ENCODE measurements at places on chromosomes 12 and 14. TPM values are rescaled to one million over a fixed set of nuclear protein-coding genes. Genes with fewer than 3 reads are reported as not detected.

DNA sequence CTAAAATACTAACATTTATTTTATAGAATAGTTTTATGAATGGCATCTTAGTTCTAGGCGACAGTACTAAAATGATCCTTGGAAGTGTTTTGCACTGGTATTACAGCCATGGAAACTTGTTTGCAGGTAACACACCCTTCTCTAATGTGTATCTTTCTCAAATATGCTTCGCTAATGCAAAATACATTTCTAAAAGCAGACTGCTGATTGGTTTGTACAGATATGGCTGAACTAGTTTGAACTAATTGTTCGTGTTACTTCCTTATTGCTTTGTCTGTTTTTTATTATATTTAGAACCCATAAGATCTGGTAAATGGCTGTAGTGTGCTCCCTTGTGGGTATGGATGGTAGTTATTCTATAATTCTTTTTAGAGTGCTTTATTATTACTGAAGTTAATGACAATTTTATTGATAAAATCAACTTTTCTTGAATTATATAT, 53.0 kb downstream of the ATF7IP start:
- peak; percentile 14 for DNase-seq

DNA sequence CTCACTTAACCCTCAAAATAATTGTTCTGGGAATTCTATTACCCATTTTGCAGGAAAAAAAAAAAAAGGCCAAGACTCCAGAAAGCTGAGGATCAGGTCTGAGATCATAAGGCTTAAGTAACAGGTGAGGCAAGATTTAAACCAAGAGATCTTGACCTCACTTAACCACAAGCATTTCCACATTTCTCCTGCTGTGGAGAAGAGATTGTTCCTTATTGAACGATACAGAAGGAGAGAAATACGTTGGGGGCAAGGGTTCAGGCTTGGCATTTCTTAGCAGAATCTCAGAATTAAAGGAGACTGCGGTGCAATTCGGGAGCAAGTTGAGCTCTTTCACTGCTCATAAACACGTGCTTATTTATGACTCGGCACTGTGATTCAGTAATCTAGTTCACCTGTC, 885.3 kb upstream of the TMEM132C start:
- no peak for DNase-seq

- DNase-seq: no peak
Measured at GRCh38 chr12:122681814-122682213, 21.3 kb downstream of the HCAR2 start.

Gene KCNC2
- 3.9 TPM for total RNA-seq

Gene PTCSC3
- not detected for total RNA-seq

- no peak for DNase-seq
Measured at GRCh38 chr12:53259891-53260290, 8.2 kb upstream of the ESPL1 start.

GRCh38 chr12:85725991-85726390, 110.2 kb downstream of the RASSF9 start:
- DNase-seq: no peak

Gene CCDC177
- total RNA-seq: 0.21 TPM

GRCh38 chr12:120830052-120830940, 73.9 kb downstream of the SPPL3 start:
- DNase-seq: no peak

DNA sequence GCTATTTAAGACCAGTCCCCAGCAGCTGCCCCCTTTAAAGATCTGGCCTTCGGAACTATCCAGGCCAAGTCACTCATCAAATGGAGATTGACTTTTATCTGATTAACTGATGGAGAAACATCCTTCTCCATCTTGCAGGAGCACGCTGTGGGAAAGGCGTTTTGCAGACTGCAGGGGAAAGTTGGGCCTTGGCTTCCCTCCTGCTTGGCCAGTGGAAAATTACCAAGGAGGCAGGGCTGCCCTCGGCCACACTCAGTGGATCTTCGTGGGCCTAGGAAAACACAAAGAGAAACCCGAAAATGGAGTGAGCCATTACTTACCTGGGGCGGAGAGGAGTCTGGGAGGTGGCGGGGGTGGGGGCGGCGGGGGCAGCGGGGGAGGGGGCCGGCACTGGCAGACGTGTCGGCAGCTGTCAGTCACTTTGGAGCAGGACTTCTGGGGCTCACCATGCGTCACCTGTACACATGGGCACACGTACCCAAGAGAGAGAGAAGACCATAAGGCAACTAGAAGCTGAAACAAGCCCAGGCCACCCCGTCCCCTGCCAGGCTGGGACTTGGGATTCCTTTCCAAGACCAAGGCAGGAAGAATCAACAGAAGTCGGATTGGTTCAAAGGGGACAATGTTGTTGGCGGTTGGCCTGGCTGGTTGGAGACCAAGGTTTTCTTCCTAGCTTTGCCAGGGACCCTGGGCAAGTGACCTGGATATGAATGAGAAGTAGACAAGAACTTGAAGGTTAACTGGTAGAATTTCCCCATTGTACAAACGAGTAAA, 9.2 kb downstream of the PRIMA1 start:
- no peak for DNase-seq

Gene MDP1
- total RNA-seq: 12.9 TPM

Gene NOXRED1
- not detected for total RNA-seq

GRCh38 chr12:39626033-39626814, 6.6 kb upstream of the ABCD2 start:
- DNase-seq: no peak

GRCh38 chr12:107891967-107892366, 117.5 kb downstream of the ASCL4 start:
- no peak for DNase-seq

Gene TRHDE
- total RNA-seq: 1.8 TPM

DNA sequence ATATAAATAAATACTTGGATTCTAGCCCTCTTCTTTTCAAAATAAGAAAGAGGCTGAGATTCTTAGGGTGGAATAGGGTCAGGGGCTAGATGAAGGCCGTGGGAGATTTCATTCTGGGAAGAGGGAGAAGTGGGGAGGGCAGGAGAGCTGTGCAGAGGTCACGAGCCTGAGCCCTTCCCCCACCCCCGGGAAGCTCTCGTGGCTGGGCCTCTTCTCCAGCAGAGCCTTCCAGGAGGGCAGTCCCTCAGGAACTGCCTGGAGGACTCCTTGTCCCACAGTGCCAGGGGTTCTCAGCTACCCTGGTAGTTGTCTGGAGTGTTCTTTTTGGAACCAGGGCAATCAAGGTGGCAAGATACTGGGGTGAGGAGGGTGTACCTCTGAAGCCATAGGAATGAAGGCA, 94.0 kb downstream of the ESR2 start:
- DNase-seq: no peak

- DNase-seq: no peak
Measured at GRCh38 chr14:81432219-81432661, 32.1 kb upstream of the STON2 start.

Gene LRFN5
- total RNA-seq: 8.8 TPM

GRCh38 chr12:69533844-69534243, 51.4 kb upstream of the CCT2 start:
- DNase-seq: no peak

DNA sequence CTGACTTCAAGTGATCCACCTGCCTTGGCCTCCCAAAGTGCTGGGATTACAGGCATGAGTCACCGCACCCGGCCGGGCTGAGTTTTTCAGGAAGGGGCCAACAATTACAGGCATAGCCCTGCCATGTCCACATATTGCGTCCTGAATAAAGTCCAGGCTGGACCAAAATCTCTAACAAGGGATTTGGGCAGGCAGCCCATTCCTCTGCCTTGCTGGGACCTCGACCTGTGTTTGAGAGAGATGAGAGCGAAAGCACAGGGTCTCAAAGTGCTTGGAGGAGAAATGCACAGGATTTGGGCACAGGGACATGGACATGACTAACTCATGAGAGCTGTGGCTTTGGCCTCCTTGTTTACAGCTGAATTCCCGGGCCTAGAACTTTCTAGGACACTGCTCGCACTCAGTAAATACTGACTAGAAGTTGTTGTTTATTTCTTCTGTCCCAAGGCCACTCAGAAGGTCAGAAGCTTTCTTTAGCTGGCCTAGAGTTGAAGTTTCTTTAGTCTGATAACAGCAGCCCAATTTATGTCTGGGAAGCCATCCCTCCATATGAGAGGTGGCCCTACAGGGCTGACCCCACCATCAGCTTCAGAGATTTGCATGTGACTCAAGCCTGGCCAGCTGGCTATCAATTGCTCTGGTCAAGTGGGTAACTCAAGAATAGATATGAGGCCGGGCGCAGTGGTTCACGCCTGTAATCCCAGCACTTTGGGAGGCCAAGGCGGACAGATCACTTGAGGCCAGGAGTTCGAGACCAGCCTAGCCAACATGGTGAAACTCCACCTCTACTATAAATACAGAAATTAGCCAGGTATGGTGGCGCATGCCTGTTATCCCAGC, 11.7 kb downstream of the CAMKK2 start:
- no peak for DNase-seq

GRCh38 chr12:101819467-101819866, 11.3 kb downstream of the GNPTAB start:
- DNase-seq: no peak

Gene RAD51AP1
- total RNA-seq: 18.3 TPM

DNA sequence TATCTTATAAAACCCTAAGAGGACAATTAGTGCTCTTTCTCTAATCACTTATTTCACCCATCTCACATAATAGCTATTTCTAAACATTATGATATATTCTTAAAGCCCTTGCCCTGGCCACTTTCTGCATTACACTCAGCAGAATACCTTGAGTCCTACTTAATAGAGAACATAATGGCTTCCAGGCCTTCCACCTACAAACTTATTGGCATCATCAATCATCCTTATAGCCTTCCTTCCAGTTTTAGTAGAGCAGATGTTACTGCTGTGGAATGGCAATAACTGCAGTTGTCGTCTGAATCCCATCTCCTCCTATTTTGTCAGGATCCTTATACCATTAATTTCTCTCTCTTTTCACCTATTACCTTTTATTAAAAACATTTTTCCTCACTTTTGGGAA, 1127.4 kb downstream of the LRFN5 start:
- DNase-seq: no peak

Gene VEZT
- total RNA-seq: 154 TPM
